ENCODE measurements at places on chromosomes 16 and 17.
A peak's percentile ranks its signal among the peaks of the same experiment; 100 is the strongest.

DNA sequence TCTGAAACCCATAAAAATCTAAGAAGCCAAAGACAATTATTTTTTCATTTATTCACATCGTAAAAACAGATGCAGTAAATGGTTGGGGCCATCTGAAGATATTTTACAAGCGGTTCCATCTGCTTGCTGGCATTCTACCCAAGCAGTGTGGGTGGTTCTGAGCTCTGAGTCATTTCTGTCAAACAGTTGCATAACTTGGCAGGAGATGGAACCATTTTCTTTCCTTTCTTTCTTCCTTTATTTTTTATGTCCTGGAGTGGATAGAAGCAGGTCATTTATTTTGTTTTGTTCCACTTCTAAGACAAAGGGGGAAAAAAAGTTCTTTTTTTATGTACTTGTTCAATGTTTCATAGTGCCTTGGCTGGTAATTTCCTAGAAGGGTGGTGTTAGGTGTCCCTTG is 1151.9 kb upstream of the GOT2 start:
- DNase-seq, result no peak
- no peaks in the 10 kb centered on the region for H3K27me3 ChIP-seq
- H3K4me1 ChIP-seq, result no peaks in the 10 kb centered on the region

GRCh38 chr17:83052241-83052564 is 27.2 kb upstream of the METRNL start:
- no peaks in the 10 kb centered on the region for H3K36me3 ChIP-seq
- peaks cover 15% of the 10 kb centered on the region for H3K4me1 ChIP-seq
- DNase-seq, result no peak
- H3K27me3 ChIP-seq, result no peaks in the 10 kb centered on the region

- peaks cover 7% of the 10 kb centered on the region for H3K36me3 ChIP-seq
- H3K27ac ChIP-seq, result peak overlapping the region; percentile 96
- no peaks in the 10 kb centered on the region for H3K27me3 ChIP-seq
- DNase-seq, result peak; percentile 29
- H3K4me3 ChIP-seq, result peak overlapping the region; percentile 92
- H3K4me1 ChIP-seq, result peaks cover 38% of the 10 kb centered on the region
Measured at GRCh38 chr17:58156839-58157803, 8.9 kb downstream of the OR4D1 start.

DNA sequence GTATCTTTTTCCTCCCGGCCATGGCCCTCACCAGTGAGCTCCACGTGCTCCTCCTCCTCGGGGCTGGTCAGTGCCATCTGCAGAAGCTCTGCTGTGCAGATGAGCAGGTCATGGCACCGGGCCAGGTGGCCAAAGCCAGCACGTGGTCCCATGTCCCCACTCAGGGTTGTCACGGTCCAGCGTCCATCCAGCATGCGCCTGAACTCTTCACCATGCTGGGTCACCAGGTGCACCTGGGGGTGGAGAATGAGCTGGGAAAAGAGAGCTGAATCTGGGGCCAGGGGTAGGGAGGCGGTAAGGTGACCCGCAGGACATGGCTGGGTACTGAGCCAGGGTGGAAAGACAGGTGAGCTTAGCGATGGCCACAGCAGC is 1.3 kb downstream of the DHX58 start:
- H3K4me1 ChIP-seq, result peaks cover 20% of the 10 kb centered on the region
- H3K4me3 ChIP-seq, result peak overlapping the region; percentile 33
- no peak for DNase-seq
- H3K36me3 ChIP-seq, result peaks cover 4% of the 10 kb centered on the region
- H3K27me3 ChIP-seq, result no peaks in the 10 kb centered on the region
- no peak overlapping the region for H3K27ac ChIP-seq

DNA sequence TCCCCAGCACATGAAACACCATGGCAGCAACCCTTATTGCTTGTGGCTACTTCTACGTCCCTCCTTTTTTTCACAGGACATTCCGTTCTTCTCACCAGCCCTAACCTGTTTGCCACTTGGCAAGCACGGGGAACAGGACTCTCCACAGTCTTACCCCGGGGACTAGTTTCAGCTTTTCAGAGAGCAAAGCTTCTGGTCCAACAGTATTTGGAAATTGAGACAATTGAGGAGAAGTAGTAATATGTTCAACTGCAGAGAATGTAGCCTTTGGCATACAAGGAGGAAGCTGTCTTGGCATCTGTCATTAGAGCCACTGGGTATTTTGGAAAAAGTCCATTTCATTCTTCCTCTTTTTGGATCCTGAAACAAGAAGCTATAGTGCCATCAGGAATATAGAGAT is 65.7 kb downstream of the MAP2K6 start:
- no peak overlapping the region for H3K4me3 ChIP-seq
- no peaks in the 10 kb centered on the region for H3K36me3 ChIP-seq
- peaks cover 28% of the 10 kb centered on the region for H3K4me1 ChIP-seq
- DNase-seq, result no peak
- no peak overlapping the region for H3K27ac ChIP-seq

All from T-helper 17 cell (primary cell).